Foreskin melanocyte (primary cell): ENCODE measurements at places on chromosomes 16 and 17.

GRCh38 chr16:3101841-3102470 is 2.9 kb upstream of the ZSCAN10 start:
- DNase-seq, result no peak

DNA sequence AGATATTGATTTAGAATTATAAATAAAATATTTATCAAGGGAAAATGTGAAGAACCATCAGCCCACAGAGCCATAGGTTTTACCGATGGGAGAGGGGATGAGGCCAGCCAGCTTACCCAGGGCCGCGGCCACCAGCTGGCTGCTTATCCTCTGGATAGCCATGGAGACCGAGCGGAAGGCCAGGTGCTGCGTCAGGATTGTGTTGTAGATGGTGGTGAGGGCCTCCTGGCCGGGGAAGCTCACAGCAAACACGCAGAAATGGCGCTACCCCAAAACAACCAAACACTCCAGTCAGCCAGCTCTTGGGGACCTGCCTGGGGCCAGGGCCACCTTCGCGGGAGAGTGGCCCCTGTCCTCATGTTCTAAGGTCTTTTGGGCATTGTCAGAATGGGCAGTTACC is 97.8 kb downstream of the DNAH17 start:
- DNase-seq, result no peak

DNA sequence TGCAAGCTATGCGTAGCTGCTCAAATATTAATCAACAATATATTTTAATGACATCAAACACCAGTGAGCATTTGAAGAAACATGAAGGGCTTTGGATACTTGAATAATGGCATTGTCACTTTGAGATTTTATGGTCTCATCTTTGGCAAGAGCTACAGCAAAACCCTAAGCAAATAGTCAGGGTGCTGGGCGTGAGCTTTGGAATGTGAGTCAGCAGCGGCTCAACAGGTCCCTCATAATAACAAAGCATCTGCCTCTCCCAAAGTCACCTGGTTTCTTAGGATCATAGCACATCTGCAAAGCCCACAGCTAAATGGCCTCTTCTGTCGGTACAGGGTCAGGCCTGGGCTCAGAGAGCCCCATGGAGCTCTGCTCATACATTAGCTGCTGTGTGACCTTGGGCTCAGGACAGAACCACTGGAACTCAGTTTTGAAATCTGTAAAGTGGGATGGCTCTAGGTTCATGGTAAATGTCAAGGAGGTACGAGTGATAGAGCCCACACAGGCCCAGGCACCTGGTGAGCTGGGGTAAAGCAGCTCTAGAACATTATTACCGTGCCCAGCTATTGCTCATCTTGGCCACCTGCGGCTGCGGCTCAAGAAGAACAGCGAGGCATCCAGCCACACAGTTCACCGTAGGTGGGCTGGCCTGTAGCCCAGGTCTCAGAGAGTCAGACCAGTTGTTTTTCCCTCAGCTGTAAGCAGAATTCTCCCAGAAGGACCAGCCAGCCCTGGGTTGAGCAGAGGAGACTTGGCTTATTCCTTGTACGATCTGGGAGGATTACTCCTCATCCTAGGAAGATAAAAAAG is 544.5 kb upstream of the CDH11 start:
- DNase-seq, result no peak

DNA sequence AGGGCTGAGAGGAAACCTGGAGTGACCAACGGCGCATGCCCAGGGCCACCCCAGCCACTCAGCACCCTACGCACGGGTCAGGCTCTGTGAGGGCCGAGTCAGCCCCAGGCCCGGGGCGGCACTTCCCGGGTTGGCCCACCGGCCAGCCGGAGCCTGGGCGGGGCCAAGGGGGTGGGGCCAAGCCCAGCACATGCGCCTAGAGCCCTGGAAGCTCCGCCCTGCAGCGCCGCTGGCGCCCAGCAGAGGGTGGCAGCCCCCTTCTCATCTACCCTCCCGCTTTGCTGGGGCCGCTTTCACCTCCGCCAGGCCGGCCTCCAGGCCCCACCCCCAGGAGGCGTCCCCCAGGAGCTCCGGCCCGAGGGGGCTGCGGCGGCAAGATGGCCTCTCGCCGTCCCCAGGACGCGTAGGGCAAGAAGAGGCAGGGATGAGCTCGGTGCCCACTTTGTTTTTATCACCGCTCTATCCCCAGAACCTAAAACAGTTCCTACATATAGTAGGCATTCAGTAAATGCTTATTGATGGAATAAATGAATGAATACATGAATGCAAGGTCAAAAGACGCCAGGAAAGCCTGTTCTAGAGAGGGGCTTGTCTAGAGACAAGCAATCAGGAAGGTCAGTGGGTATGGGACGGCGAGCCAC is 31.3 kb downstream of the MYO18A start:
- peak; percentile 87 for DNase-seq

DNA sequence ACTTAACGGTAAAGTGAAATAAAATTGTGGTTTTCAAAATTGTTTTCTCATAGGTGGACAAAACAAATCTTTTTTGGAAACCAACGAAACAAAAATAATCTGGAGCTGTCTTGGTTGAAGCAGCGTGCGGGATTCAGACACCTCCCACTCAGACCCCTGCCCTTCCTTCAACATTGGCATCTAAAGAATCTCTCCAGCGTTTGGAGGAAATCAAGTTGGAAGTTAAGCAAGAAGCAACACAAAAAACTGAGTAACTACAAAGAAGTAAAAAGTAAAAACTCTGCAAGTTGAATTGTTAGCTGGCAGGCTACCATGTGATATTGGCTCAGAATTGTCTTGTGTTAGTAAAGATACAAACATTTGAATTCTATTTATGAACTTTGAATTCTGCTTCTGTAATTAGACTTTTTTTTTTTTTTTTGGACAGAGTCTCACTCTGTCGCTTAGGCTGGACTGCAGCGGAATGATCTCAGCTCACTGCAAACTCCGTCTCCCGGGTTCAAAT is 361.0 kb upstream of the PMFBP1 start:
- DNase-seq, result no peak

- DNase-seq, result no peak
These were observed 77.5 kb upstream of the DOC2B start for GRCh38 chr17:258906-259305.

DNA sequence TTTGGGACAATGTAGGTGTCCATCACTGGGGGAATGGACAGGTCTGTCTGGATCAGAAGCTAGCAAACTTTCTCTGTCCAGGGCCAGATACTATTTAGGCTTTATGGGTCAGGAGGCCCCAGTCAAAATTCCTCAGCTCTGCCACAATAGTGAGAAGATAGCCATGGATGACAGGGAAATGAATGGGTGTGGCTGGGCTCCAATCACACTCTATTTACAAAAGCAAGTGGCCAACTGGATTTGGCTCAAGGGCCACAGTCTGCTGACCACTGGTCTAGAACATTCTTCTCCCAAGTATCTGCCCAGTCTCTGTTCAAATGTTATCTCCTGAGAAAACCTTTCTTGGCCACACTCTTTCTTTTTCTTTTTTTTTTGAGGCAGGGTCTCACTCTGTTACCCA is 339.9 kb downstream of the SOX9 start:
- DNase-seq, result no peak

DNA sequence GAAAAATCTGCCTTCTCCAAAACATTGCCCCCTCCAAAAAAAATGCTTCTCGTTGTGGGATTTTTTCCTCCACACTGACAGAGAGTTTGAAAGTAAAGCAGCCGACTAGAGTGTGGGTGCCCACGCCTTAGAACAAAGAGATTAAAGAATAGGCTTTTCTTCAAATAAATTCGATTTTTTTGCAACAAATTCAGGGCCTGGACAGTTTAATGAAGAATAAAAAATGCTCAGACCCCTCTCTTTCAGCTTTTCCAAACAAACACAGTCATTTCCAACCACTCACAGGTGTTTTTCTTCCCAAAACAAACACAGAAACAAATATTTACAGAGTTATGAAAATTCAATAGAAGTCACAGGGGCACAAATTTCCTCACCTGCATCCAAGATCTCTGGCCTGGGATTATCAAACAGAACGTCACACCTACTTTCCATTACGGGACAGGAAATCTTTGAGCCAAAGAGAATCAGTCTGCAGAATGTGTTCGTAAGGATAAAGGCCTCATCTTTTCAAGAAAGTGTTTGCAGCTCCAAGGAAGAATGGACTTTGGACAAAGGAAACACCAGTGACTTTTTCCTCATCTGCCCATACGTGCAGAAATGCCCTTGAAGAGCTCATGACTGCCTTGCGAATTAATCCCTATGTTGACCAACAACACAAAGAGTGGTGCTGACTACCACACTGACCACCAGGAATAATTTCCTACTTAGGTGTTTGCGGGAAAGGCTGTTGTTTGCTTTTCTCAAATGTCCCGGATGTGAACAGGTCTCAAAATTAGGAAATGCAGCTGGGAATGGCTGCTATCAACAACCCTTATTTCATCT is 31.3 kb upstream of the TOX3 start:
- no peak for DNase-seq

- no peak for DNase-seq
These were observed 4.3 kb upstream of the SGF29 start for GRCh38 chr16:28549301-28549899.

- DNase-seq, result no peak
These were observed 32.9 kb downstream of the TRARG1 start for GRCh38 chr17:1312261-1312870.

GRCh38 chr17:16593356-16594102 is 24.5 kb upstream of the ZNF287 start:
- DNase-seq, result no peak

- no peak for DNase-seq
These were observed 79.3 kb upstream of the HSBP1 start for GRCh38 chr16:83728492-83728891.

DNA sequence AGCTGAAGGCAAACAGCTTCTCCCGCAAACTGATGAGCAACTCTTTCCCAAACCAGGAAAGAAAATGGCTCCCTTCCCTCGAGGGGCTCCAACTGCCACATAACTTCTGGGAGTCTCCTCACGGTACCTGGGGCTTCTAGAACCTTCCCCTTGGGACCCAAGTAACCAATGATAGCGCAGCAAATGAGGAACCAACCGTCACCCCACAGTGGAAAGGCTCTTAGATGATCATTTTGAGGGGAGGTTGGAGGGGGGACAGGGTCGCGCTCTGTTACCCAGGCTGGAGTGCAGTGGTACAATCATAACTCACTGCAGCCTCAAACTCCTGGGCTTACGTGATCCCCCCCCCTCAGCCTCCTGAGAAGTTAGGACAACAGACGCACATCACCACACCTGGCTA is at the start of gene DNAH17:
DNAH17 (minus strand) TSS at position 101 of the 400 bp plus-strand sequence. CDS start 2,339 bp downstream, outside the sequence.
- DNase-seq, result no peak
